ENCODE measurements at places on chromosomes 3 and 15.

DNA sequence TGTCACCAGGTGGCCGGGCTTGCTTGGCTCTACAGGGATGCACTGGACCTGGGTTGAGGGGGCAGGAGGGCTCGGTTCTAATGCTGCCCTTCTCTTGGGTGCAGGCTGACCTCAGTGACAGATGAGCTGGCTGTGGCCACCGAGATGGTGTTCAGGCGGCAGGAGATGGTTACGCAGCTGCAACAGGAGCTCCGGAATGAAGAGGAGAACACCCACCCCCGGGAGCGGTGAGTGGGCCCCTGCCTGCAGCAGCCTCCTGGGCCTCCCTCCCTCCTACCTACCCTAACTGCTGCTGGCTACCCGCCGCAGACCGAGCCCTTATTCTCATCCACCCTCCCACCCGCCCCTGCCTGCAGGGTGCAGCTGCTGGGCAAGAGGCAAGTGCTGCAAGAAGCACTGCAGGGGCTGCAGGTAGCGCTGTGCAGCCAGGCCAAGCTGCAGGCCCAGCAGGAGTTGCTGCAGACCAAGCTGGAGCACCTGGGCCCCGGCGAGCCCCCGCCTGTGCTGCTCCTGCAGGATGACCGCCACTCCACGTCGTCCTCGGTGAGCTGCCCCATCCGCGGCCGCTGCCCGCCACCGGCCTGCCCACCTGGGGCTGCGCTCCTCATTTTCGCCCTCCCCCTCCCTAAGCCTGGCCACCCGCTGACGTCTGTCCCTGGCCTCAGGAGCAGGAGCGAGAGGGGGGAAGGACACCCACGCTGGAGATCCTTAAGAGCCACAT is 5.6 kb downstream of the FES start:
- DNase-seq: no peak

GRCh38 chr3:347581-347980 is 151.0 kb downstream of the CHL1 start:
- no peak for DNase-seq

DNA sequence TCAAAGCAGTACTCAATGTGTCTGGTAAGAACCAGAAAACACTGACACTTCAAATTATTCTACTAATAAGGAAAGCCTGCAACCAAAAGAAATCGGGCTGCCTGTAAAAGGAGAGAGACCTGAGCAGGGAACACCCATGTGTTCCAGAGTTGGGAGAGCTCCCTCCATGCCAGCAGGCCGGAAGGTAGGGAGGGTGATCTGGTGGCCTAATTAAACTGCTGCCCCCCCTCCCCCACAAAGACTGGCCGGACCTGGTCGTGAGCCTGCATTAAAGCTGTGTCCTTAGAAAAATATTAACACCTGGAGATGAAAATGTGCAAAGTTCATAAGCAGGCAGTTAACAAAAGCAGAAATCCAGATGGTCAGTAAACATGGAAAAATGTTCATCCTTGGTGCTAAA is 170.6 kb upstream of the BHLHE40 start:
- no peak for DNase-seq

DNA sequence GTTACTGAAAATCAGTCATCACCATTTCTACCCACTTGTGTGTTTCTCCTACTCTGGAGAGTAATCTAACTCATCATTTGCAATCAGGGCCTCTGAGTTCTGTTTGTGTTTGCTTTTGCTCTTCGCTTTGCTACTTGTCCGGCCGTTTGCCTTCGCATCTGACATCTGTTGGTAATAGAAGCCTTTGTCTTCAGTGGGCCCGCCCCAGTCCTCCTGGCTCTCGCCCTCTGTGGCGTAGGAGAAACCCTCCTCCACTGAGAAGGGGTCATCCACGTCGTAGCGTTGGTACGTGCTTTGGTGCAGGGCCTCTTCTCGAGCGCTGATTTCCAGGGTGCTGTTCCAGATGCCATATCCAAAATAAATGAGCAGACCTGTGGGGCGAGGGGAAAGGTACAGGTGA is 48.3 kb downstream of the CLDN11 start:
- DNase-seq: no peak

DNA sequence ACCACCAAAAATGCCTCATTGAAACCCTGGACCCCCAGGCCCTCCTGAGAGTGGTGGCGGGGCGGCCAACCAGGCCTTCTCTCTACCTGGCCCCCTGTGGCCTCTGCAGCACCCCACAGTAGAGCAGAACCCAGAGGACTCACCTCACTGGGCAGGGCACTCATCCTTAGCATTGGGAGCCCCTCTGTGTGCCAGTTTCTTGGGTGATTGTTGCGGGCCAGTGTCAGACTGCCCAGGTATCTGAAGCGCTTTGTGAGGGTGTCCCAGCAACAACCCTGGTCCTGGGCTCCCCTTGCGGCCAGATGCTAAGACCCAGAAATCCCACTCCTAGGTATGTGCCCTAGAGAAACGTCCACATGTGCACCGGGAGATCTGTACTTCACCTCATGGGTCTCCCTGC is 20.7 kb upstream of the MRPS22 start:
- DNase-seq: no peak

DNA sequence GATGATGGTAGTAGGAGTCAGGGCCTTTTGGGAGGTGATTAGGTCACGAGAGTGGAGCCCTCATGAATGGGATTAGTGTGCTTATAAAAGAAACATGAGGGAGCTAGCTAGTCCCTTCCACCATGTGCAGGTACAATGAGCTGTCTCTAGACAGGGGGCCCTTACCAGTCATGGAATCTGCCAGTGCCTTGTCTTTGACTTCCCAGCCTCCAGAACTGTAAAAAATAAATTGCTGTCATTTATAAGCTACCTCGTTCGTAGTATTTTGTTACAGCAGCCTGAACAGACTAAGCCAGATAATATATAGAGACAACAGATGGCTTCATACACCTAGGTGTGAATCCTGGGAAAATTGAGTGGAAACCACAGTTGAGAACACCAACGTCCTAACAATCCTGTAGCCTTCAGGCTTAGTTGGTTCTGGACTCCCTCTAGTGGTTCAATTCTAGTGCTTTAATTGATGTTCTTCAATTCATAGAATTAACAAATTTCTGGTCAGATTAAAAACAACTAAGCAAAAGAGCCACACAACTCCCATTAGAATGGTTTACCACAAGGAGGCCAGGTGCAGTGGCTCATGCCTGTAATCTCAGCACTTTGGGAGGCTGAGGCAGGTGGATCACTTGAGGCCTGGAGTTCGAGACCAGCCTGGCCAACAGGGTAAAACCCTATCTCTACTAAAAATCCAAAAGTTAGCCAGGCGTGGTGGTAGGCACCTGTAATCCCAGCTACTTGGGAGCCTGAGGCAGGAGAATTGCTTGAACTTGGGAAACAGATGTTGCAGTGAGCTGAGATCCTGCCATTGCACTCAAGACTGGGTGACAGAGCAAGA is 21.3 kb upstream of the GATM start:
- peak; percentile 51 for DNase-seq

GRCh38 chr3:632571-633170 is 436.1 kb downstream of the CHL1 start:
- DNase-seq: peak; percentile 43

- no peak for DNase-seq
These were observed 69.4 kb downstream of the STAG1 start for GRCh38 chr3:136682740-136683312.

- DNase-seq: no peak
These were observed 563.7 kb downstream of the SI start for GRCh38 chr3:164514576-164514975.

DNA sequence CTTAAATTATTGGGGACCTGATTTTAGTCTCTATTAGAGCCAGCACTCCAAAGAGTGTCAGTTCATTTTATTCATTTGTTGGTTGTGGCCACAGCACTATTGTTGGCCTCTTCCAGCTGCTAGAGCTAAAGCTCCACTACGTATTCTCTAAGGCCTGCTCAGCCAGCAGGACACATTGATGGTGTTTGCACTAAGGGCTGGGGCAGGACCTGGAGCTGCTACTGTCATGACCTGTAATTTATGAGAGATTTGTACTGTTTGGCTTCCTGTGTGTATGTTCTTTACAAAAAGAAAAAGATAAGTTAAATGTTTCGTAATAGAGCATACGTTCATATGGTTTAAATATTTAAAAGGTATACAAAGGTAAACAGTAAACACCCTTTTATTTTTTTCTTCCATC is 8.1 kb downstream of the GFM1 start:
- DNase-seq: no peak

- DNase-seq: no peak
These were observed 277.1 kb downstream of the MAGI1 start for GRCh38 chr3:65761446-65762234.

DNA sequence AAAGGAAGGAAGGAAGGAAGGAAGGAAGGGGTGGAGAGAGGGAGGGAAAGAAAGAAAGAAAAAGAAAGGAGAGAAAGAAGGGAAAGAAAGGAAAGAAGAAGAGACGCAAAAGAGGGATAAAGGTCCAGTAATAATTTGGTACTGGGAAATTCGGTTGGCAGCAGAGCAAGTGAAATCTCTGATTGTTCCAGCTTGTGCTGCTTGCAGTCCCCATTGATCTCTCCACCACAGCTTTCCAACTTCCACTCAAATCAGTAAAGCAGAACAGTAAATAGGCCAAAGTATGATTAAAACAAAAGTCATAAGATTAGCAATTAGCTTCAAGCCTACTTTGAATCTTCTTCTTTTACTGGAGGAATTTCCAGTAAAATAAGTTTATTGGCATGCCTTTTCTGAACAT is 357.2 kb downstream of the ROBO1 start:
- DNase-seq: no peak

DNA sequence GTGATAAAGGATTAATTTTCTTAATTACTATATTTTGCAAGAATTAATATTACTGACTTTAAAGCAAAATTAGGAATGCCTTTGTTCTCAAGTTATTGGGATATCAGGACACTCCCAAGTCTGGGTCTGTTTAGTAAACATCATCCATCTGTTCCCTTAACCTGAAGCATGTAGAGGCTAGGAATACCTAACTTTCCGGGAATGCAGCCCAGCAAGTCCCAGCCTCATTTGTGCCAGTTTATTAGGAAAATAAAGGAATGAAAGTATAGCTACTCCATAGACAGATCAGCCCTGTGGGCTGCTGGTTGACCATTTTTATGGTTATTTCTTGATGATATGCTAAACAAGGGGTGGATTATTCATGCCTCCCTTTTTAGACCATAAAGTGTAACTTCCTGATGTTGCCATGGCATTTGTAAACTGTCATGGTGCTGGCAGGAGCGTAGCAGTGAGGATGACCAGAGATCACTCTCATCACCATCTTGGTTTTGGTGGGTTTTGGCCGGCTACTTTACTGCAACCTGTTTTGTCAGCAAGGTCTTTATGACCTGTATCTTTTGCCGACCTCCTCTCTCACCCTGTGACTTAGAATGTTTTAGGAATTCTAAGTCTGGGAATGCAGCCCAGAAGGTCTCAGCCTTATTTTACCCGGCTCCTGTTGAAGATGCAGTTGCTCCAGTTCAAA is 540.2 kb downstream of the NAALADL2 start:
- no peak for DNase-seq

DNA sequence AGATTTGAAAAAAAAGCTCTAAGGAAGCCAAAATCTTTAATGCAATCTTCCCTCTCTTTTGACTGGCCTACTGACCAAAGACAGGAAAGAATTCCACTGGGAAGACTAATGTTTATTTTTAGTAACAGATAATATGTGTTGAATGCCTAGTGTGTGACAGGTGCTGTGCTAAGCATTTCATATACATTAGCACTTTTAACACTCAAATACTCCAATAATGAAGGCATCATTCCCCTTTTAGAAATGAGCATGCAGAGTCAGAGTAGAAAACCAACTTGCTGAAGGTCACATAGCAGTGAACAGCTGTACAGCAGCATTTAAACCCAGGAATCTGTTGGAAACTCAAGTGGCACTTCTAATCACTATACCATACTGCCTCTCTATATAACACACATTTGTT is 170.6 kb downstream of the MINAR1 start:
- DNase-seq: no peak

DNA sequence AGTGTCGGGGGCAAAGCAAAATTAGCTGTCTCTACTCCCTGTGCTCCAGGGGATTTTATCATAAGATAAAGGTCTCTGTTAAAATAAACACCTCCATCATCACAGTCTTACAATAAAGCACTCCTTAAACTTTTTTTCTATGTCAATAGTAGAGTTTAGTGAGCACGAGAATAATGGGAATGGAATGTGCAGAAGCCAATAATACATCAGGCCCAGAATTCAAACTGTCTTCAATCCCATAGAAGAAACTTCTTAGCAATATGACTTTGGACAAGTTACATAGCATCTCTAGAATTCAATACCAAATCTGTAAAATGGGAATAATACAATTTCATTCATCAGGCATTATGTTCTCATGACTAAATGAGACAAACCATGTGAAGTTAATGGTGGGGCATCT is 49.0 kb upstream of the EPHA3 start:
- no peak for DNase-seq

DNA sequence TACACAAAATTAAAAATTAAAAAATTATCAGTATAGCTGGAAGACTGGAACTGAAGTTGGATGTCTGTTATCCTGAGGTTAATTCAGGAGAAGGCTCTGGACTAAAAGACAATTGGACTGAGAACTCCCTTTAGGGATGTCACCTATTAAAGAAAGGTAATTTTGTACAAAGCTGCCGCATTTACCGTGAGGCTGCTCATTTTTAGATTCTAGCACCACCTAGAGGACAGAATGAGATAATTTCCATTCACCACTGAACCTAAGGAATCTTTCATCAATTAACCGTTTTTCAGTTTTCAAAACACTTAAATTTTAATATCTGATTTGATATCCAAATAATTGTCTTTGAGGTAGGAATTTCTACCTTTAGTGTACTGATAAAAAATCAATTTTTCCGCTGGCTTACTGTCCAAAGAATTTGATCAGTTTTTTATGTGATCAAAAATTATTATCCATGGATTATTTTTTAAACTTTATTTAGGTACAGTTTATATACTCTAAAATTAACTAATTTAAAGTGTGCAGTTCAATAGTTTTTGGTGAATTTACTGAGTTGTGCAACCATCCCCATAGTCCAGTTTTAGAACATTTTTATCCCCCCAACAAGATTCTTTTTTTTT is 106.7 kb upstream of the TNIK start:
- peak; percentile 23 for DNase-seq

DNA sequence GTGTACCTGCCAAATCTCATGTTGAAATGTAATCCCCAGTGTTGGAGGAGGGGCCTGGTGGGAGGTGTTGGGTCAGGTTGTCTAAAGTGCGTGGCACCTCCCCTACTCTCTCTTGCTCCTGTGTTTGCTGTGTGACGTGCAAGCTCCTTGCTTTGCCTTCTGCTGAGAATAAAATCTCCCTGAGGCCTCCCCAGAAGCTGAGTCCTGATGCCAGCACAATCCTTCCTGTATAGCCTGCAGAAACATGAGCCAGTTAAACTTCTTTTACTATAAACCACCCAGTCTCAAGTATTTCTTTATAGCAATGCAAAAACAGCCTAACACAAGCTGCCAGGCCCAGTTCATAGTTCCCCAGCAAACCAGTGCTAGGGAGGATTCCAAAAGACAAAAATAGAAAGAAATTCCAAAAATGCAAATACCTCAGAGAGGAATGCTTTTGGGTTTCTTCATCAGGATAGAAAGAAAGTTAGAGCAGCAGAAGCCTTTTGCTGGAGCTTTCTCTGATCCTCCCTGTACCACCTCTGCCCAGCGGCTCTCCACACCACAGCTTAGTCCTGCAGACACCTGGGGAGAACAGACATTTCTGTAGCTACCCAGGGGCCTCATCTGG is 25.9 kb upstream of the CDV3 start:
- no peak for DNase-seq
